ENCODE measurements at places on chromosomes 4 and X. TPM values are rescaled to one million over a fixed set of nuclear protein-coding genes. Genes with fewer than 3 reads are reported as not detected.

DNA sequence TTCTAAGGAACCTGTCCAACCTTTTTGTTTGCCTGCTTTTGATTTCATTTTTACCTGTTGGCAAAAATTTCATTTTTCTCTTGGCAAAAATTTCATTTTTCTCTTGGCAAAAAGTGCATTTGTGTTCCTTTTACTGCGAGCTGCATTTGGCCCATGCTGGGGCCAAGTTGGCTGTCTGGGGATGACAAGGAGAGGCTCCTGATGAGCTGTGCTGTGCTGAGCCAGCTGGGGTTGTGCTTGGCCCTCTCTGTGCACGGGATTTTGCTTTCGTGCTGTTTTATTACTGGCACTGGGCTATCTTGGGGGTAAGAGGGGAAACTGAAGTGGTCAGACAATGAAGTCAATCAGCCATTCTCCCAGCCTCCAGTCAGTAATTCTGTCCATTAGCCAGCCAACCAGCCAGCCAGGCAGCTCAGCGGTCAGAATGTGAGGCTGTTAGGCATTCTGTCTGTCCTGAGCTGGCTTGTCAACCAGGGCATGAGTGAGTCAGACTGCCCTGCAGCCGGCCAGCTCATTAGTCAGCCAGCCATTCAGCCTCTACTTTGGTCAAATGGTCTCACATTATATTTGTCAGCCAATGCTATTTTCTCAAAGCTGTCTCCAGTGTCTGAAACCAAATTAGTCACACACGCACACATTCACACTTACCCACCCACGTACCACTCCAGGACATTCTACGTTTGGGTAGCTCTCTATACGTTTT lies 56.9 kb upstream of the PRPS1 start:
- DNase-seq = no peak

- DNase-seq = peak; percentile 4
Observed at GRCh38 chrX:129523079-129523911, at the start of gene SMARCA1. SMARCA1 (minus strand) TSS chrX:129523490; CDS start chrX:129523370, 120 bp downstream.

DNA sequence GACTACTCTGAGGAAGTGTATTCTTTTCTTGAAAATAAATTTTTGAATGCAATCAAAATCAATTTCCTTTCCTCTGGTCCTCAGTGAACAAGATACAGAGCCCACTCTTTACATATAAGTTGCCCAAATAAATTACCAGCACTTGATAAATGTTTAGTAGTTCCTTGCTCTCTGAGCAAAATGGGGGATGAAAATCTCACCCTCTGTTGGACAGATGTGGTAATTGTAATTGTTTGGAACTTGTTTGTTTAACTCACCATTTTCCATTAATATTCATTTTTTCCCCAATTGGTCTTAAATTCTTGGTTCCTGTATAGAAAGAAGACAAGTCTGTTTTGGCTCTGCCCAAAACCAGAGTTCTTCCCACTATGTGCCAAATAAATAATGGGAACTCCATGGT lies 146.3 kb downstream of the LDB2 start:
- DNase-seq = no peak

GRCh38 chr4:26051240-26051639 lies 137.2 kb downstream of the SMIM20 start:
- DNase-seq = no peak

DNA sequence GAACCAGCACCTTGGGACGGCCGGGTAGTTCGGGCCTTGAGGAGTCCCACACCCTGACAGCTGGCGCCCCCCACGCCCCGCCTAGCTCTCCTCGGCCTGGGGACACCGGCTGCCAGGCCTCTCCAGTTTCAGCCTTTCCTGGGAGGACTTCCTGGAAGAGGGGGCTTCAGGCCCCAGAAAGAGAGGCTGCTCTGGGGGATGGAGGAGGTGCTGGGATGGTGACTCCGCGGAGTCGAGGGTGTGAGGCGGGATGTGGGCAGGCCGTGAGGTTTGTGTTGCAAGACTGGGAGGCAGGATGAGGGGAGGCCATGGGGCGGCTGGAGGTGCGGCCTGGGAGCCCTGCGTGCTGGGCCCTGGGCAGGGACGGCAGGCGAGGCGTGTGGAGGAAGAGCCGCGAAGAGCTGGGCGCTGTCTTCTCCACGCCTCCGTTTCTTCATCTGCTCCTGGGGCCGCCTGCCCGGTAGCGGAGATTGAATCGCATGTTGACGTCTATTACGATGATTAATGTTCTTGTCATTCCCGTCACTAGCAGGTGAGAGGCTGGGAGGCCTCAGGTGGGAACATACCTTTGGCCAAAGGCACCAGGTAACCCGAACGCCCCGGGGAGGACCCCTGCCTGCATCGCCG lies 918 bp upstream of the FGFRL1 start:
- peak; percentile 67 for DNase-seq

DNA sequence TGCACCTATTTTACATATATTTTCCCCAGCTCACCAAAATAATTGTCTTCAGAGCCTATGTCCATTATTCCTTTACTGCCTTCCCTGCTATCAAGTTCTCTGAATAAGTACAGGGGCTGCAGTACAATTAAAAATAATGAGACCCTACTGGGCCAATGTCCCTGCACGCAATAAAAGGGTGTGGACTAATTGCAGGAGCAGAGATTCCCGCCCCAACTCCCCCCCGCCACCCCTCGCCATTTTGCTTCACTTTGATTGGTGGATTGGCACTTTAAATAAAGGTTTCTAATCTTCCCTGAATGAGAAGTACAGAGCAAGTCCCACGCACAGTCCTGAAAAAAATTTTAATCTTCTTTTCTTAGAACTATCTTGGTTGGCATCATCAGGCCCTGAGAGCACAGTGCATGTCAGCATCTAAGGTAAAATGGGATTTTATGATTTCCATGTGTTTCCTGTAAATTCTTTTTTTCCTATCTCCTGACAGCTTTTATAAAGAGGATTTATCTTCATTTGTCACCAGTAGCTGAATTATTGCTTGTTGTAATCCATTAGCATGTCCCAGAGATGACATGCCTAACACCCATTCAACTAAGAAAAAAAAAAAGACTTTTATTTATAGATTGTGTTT lies at the start of gene AMBN:
Gene AMBN, plus strand, starts transcription at position 302 of the 628 bp plus-strand sequence. Its CDS starts 103 bp downstream, at position 405.
- no peak for DNase-seq

Gene DMD
- 345 TPM for total RNA-seq

GRCh38 chr4:165379678-165380064 lies 863 bp downstream of the CPE start:
- DNase-seq = no peak

GRCh38 chrX:40832723-40833122 lies 97.4 kb upstream of the MED14 start:
- DNase-seq = no peak
